ENCODE measurements at places on chromosomes 3 and 15.

DNA sequence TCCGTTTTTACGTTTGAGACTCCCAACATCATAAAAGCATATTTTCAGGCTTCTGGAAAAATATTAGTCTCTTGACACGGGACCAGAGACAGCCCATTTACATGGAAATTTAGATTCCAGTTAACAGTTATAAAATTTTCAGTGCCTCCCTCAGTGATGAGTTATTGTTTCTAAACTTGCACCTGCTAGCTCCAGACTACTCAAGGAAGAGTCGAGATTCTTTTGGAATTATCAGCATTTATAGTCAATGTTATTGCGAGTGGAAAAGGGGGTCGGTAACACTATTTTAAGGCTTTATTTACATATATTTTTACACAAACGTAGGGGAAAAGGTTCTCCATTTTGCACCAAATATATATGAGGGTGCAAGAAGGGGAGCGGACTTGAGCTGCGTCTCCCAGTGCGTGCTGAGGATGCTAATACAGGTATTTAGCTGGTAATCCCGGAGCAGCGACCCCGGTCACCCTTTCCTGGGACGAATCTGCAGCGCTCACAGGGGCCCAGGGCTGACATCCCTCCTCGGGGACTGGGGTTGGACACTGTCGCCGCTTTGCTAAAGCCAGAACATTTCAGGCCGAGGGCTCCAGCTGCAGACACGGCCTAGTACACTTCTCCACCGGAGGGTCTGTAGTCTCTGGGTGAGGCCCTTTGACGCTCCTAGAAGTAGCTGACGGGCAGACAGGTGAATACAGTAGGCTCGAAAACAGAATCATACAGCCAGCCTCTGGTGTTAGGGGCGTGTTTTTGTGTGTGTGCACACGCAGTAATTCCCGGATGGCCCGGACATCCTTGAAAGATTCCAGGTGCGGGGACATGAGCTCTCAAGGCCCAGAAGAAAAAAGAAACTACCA is 729 bp upstream of the ZBTB11 start:
- peak; percentile 21 for DNase-seq

- no peak for DNase-seq
These were observed 123.3 kb upstream of the CHL1 start for GRCh38 chr3:73271-73670.

GRCh38 chr3:86973440-86973839 is 17.5 kb downstream of the VGLL3 start:
- DNase-seq: no peak

DNA sequence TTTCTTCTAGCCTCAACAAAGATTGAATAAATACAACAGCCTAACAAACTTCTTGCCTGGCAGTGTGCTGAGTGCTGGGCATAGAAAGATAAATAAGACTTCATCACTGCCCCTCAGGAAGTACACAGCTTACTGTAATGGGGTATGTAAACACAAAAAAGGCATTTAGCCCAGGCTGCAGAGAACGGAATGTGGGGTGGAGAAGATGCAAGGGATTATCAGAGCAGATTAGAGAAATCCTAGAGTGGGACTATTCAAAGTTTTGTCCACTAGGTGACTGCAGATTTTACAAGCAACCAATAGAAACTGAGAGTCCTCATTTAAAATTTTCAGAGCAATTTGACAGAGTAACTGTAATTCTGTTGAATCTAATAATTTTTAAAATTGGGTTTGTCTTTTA is 35.4 kb upstream of the TSC22D2 start:
- DNase-seq: peak; percentile 30

DNA sequence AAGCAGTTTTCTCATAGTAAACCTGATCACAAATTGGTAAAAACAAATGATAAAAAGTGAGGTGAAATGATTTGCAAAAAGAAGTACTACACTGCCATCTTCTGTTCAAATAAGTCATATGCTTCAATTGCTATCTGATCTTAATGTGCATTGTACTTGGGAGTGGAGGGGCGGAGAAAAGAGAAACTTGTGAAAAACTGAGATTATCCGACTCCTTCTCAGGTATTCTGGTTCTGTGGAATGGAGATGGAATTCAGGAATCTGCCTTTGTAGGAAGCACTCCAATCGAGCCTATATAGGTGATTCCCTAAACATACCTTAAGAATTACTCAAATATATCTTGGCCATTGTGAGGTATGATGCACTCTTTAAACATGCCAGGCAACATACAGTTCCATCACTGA is 180.6 kb downstream of the CHL1 start:
- peak; percentile 65 for DNase-seq

DNA sequence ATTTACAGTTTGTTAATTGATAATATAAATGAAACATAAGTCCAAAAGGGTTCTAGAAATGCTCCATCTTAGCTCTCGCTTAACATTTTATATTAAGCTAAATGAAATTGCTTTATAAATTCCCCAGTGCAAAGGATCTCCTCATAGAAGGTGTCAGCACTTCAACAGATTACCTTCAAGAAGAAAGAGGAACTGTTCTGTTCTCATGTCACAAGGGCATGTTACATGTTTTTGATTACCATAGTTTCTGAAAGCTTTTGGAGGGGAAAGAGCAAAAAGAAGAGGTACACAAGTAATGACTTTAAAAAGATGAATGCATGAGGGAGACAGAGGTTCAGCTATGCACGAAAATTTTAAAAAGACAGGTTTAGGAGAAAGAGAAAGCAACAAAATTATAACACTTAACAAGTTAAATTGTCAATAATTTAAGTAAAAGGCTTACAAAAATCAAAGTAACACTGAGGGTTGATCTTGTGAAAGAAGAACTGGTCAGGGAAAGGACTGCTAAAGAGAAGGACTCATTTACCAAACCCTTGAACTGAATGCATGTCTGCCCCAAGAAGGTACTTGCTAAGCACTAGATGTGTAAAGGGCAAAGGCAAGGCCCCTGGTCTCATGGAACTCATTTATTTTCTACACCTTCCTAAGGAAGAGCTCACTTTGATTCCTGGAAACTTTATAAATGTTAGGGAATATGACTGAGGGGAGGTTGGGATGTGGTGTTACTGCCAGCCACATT is 45.1 kb downstream of the CCDC191 start:
- peak; percentile 69 for DNase-seq

- no peak for DNase-seq
These were observed 223.0 kb upstream of the SATB1 start for GRCh38 chr3:18648159-18648558.

- peak; percentile 54 for DNase-seq
These were observed 43.1 kb upstream of the SLC25A36 start for GRCh38 chr3:140898340-140899180.

- DNase-seq: no peak
These were observed 27.5 kb downstream of the AQP9 start for GRCh38 chr15:58165661-58166060.

DNA sequence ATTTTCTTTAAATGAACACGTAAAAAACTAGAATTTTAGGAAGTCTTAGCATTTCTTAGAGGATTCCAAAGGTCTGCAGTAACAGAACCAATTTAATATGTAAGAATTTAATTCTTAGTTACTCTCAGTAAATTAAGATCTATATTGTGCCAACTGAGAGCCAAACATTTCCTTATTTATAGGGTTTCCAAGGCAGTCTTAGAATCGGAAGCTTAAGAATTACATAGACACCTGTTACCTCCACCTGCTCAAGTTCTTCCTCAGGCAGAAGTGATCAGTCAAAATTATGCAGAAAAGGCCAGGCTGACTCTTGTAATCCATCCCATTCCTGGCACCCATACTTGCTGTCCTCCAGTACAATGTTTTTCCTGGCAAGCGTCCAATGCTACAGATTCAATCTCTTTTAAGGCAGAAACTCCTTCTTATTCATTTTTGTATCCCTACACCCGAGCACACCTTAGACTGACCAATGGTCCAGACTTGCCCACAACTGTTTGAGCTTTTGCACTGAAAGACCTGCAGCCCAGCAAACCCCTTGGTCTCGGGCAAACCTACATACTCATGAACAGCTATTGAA is 64.3 kb downstream of the NCEH1 start:
- DNase-seq: no peak

GRCh38 chr15:87648278-87648677 is 608.3 kb downstream of the NTRK3 start:
- no peak for DNase-seq

DNA sequence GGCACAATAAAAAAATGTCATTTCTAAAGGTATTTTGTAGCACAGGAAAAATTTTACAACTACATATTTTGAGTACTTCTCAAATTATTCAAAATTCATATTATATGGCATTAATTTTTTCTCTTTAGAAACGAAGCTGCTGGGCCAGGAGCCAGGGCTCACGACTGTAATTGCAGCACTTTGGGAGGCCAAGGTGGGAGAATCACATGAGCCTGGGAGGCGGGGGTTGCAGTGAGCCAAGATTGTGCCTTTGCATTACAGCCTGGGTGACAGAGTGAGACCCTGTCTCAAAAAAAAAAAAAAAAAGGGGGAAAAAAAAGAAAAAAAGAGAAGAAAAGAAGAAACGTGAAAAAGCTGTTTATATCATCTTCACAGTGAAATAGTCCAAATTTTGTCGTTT is 62.0 kb downstream of the CADM2 start:
- no peak for DNase-seq

DNA sequence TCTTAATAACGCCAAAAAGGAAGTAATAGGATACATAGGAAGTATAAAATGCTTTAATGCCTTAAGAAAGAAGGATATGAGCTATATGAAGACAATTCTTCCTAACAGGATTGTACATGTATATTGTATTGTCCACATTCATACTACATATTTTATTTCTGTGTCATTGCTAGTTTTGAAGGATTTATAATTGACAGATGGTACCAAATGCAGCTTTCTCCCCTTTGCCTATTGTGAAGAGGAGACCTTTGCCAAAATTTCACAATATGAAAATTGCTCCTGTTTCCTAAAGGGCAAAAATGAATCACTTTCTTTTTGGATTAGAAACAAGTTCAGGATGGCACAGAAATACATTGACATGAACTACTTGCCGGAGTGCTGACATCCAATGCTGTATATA is 34.8 kb upstream of the EOMES start:
- no peak for DNase-seq

GRCh38 chr3:137987723-137988122 is 22.2 kb upstream of the CLDN18 start:
- no peak for DNase-seq

DNA sequence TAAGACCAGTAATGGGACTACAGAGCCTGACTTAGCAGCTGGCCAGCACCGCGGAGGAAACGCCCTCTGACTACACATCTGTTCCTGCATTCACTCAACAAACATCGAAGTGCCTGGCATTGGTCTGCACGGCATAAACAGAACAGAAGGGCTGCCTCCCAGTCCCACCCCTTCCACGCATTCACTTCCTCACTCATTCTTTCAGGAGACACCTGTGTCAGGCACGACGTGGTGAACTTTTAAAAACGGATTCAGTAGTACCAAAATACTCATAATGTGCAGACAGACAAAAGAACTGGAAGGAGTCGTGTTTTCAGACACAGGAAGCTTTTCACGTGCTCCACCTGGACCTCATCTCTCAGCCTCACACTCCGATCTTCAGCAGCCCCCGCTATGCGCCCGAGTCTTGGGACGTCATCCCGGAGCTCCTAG is 123.3 kb downstream of the XXYLT1 start:
- peak; percentile 77 for DNase-seq

GRCh38 chr3:127483005-127483641 is 107.4 kb downstream of the TPRA1 start:
- DNase-seq: no peak

DNA sequence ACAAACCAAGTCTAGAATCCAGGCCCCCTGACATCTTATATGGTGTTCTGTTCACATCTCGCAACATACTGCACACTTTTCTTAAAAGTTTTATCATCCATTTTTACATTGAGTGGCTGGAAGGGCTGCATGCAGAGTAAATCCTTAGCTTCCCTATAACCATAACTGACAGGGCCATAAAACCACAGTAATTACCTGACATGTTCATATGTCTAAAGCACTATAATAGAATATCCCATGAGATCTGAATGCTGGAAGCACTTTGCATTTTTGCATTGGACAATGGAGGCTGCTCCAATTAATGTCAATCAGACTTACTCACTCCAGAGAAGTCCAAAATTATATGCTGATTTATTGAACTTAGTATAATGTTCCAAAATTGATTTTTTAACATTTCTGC is 86.6 kb upstream of the HES1 start:
- DNase-seq: no peak

DNA sequence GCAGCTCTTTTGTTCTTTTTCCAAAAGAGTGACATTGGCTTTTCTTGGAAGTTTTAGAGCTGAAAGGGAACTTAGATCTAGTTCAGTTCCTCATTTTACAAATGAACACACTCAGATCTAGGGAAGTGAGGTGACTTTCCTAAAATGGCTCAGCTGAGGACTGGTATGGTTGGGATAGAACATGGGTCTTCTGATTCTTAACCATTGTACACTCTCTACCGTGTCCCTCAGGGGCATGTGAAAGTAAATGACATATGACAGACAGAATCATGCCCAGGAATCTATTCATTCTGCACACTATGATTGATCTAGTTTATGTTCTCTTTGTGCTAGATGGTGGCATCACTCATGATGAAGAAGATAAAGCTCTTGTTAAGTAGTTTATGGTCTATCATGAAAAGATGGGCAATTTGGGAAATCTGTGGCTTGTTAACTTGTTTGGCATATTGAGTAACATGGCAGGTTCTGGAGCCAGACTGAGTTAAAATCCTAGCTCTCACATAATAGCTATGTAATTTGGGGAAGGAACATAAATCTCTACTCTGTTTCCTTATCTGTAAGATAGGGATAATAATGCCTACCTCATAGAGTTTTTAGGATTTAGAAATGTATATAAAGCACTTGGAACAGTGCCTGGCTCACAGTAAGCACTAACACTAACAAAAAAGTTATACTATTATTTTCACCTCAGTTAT is 30.9 kb downstream of the UBE2E1 start:
- no peak for DNase-seq

DNA sequence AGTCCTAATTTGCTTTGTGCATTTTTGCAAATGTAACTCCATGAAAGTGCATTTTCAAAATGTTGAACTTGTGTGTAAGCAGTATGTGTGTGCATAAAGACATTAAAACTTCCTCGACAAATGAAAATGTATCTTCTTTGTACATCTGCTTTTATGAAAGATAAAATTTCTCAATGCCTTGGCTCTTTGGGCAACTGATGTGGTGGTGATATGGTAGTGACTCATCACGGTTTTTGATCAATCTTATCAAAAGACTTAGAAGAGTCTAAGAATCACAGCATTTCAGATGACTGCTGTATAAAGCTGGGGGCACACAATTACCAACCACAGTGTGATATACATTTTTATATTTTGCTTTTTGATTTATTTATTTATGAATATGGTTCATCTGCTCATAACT is 5.4 kb upstream of the MASP1 start:
- no peak for DNase-seq

DNA sequence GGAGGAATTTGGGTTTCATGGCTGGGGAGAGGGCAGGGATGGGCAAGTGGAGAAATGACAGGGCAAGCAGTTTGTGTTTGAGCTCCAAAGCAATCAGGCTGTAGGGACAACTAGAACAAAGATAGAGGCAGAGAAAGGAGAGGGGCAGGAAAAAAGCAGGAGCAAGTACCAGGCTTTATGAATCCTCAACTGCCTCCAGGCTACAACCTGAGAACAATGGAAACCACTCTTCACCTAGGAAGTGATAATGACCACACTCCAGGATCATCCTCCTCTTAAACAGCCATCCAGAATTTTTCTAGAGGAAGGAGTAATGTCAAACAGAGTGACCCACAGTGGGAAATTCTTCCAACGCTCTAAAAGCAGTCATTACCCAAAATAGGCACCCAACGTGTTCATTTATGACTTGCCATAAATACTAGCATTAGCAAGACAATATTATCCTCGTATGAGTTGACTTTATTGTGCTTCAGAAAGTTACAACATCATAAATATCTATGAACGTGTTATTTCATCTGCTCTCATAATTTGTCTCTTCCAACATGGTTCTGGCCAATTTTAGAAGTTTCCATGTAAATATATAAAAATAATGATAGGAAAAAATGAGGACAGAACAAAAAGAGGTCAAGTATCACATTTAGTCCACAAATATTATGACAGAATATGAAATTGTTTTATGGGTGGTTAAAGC is 50.5 kb downstream of the TNFAIP8L3 start:
- no peak for DNase-seq

All from B cell (primary cell).